ENCODE measurements at places on chromosomes 1 and 21.
A peak's percentile ranks its signal among the peaks of the same experiment; 100 is the strongest.

DNA sequence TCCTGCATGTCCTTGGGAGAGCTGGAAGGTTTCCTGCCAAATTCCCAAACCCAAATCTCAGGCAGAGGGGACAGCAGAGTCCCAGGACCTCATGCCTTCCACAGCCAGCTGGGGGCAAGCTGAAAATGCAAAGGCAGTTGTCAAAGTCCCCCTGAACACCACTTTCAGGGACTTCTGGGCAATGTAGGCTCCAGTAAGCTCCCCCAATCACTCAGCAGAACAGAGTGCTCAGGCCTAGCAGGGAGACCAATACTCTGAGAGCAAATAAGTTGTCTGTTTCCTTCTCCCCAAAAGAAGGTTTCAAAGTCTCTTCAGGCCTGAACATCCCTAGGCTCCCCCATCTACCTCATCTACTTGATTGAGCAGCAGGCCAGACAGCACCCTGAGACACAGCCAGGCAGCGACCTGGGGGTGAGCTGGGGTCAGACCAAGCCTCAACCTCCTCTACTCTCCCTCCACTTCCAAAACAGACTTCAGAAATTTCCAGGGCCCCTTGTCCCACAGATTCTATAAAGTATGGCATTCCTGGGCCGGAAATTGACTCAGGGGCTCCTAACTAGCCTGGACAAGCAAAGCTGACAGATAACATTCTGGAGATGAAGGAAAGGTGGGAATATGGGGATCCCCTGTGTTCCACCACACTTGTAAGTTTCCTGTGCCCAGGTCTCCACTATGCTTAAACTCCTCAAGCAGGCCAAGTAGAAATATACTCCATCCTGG is 1.9 kb downstream of the SLC9A1 start:
- DNase-seq, result no peak

- DNase-seq, result no peak
Measured at GRCh38 chr21:27741736-27742135, 774.8 kb upstream of the ADAMTS5 start.

GRCh38 chr1:207805841-207806421 is 54.1 kb downstream of the CD46 start:
- DNase-seq, result no peak

- DNase-seq, result no peak
Measured at GRCh38 chr1:12580054-12580887, 37.7 kb downstream of the DHRS3 start.

DNA sequence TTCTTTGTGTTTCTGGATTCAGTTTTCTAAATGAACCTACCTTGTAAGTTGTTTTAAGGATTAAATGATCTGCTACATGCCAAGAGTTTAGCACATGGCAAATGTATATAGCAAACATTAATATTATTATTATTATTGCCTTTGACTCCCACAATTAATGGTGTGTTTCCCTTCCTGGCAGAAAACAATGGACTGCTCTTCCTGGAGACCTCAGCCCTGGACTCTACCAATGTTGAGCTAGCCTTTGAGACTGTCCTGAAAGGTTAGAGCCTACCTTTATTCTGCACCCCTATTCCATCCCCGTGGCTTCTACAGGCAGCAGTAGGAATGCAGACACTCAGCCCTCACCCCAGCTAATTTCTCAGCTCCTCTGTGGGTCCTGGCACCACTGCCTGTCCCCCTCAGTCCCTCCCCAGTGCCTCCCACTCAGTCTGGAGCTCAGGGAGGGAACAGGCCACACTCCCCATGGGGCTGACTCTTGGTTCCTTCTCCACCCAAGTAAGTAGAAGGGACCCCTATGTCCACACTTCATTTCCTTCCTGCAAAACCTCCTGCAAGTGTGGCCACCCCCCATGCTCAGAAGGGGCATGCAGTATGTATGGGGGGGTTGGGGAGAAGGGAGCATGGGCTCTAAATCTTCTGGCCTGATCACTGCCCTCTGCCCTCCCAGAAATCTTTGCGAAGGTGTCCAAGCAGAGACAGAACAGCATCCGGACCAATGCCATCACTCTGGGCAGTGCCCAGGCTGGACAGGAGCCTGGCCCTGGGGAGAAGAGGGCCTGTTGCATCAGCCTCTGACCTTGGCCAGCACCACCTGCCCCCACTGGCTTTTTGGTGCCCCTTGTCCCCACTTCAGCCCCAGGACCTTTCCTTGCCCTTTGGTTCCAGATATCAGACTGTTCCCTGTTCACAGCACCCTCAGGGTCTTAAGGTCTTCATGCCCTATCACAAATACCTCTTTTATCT is 8.8 kb downstream of the RAB25 start:
- no peak for DNase-seq

DNA sequence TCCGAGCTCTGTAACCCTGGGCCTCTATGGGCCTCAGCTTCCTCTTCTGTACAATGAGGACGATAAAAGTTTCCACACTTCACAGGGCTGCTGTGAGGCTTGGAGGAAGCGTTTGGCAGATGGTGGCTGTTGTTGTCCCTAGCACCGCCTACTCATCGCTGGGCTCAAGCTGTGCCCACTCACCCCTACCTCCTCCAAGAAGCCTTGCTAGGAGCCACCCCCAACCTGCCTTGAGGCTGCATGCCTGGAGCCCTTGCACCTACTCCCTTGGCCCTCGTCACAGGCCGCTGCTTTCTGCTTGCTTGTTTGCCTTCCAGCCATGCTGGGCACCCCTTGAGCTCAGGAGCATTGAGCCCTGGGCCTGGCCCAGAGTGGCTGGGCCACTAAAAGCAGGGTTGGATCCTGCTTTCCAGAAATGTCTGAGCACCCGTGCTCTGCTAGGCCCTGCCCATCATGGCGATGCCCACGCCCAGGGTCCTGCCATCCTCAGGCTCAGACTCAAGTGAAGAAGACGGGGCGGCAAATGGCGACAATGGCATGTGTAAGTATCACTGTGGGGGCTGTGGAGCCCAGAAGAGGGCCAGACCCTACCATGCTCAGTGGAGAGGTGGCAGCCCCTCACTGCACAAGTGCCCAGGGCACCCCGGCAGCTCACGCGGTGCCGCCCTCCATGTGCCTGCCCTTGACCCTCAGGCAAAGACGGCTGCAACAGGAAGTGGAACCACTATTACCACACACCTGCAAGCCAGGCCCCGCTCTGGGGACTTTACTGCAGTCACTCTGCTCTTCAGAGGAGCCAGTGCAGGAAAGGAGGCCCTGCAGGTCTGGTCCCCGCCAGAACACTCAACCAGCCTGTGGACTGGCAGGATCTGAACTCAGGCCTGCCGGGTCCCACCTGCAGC is 9.5 kb downstream of the SH3BGRL3 start:
- peak; percentile 73 for DNase-seq

GRCh38 chr1:24707687-24708086 is 37.6 kb upstream of the CLIC4 start:
- no peak for DNase-seq

DNA sequence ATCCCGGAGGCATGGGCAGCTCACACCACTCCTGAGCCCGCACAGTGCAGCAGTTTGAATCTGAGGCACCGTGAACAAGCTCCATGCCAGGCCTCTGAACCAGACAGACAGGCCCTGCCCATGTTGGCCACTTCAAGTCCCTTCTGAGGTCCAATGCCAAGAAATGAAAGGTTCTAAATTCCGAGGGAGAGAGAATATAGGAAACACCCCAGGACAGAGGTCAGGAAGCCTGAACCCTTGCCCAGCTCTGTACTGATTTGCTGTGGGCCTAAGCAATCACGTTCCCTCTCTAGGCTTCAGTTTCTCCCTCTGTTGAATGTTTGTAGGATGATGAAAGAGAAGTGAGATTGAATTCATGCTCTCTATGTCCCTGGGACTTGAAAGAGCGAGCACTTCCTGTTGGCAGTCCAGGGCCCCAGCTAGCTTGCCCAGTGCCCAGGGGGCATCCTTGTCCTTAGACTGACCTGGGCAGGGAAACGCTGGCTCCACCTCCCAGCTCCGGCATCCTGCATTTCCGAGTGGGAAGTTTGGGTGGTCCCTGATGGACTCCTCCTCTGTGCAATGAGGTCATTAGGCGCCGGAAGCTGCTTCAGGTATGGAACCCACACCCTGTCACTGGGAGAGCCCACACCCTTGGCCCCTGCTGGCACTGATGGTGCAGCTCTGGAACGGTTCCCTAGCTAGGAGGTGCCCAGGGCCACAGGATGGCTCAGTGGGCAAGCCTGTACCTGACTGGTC is 242.4 kb upstream of the TMEM51 start:
- no peak for DNase-seq

DNA sequence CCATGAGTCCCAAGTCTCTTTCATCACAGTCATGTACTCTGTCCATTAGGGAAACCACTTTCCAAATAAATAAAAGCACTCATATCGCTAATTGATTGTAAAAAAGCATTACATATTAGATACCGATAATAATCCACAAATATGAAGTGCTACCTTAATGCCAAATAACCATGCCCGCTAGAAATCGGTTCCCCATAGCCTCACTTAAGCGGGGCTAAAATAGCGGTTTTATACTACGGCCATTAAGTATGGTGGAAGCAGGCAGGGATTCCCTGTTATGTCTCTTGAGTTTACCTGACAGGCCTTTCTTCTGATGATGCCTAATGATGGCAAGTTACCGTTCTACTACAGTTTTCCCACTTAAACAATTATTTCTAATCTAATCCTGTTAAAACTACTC is 3.9 kb downstream of the ELK4 start:
- no peak for DNase-seq

DNA sequence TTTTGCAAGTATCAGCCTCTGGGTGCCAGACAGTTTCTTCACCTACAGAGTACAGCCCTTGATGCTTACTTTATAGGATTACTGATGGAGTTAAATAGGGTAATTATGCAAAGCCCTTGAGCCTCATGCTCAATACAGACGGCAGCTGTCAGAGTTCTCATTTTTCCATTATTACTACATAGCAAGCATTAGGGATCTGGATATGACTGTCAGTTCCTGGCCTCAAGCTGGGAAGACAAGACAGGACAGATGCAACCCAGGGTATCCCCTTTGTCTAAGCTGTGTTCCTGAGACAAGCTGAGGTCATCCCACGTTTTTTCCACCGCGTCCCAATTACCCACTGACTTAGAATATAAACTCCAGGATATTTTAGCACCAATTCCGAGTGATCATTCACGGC is 94.4 kb downstream of the SLC35F3 start:
- DNase-seq, result no peak

- DNase-seq, result peak; percentile 47
Measured at GRCh38 chr1:211548321-211549091, 30.5 kb downstream of the SLC30A1 start.

DNA sequence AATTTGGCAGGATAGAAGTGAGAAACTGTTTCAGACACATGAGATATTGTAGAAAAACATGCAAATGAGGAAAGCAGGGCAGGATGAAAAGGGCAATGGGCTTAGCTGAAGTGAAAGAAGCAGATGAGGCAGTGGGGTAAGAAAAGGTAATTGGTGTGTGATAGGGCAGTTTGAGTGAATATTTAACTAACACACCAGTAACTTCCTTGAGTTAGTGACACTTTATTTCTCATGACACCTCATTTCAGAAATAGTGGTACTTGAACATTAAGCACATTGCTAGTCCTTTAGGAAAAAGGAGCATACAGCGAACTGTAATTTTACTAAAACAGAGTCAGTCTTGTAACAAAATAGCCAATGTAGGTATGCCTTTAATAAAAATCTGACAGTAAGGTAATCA is 415.0 kb downstream of the DPYD start:
- no peak for DNase-seq

GRCh38 chr1:194289569-194290266 is 1103.3 kb upstream of the B3GALT2 start:
- no peak for DNase-seq

- no peak for DNase-seq
Measured at GRCh38 chr1:9289711-9290485, 2.8 kb upstream of the SPSB1 start.

GRCh38 chr1:218494449-218494852 is 149.3 kb downstream of the TGFB2 start:
- DNase-seq, result no peak

DNA sequence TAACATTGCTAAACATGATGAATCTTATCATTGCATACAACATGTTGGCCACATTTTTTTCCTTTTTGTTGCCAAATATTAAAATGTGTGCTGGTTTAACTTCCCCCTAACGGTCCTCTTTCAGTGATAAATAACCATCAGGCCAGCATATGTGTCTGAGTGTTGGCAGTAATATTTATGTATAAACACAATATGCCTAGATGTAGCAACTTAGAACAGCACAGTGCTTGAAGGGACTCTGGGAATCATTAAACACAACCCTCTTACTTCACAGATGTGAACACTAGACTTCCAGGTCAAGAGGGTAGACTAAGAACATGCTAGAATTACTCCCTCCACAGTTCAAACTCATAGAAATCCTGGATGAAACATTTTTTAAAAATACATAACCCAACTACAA is 581.8 kb downstream of the PLPP3 start:
- DNase-seq, result no peak

GRCh38 chr1:67020304-67020703 is 33.6 kb downstream of the SLC35D1 start:
- no peak for DNase-seq

DNA sequence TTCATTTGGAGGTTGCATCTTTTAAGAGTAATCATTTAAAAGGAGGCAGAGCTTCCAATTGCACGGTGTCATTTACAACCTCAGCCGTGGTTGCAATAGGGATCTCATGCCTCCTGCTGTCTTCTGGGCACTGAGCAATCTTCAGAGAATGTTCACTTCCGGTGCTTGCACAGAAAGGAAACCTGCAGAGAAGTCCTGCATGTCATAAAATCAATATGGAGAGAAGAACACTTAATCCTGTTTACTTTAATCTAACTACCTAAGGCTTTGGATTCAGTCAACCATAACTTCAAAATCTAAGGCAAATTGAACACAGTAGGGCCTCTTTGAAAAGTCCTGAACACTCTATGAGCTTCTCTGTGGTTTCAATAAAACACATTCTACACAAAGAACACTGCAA is 11.3 kb upstream of the MAP10 start:
- no peak for DNase-seq

GRCh38 chr1:210303391-210303790 is 25.3 kb upstream of the HHAT start:
- DNase-seq, result no peak

GRCh38 chr21:37868446-37869295 is 47.6 kb downstream of the KCNJ6 start:
- DNase-seq, result no peak

DNA sequence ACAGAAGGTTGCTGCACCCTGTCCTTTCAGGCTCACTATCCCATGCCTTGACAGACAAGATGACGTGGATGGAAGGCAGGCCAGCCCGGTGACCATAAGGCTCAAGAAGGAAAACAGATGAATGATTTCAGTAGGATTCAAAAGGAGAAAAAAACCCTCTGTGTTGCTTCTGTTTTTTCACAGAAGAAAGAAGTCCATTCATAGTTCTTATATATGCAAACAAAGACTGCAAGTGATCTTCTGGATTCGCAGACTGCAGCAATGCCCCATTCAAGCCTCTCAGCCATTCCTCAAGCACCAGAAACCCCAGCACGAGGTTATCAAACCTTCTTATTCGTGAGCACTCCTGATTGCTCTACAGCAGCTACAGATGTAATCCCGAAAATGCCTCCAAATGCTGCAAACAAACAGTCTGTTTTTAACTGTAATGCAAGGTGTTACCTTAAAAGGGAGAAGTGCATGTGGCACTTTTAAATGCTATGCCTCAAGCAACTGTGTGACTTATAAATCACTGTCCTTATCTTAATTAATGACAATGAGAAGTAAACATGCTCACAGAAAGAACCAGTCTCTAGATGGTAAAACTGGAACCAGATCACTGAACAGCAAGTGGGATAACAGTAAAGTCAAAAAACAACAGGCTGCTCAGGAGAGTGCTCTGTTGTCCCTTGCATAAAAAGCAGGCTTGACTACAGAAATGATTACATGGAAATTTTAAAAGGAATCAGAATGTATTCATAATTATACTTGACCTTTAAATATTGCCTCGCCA is 173.9 kb downstream of the HHIPL2 start:
- no peak for DNase-seq

- DNase-seq, result no peak
Measured at GRCh38 chr1:210841926-210842625, 291.9 kb downstream of the KCNH1 start.

All from activated CD8-positive, alpha-beta memory T cell treated with anti-CD3 and anti-CD28 coated beads, Interleukin-2, amount 50 U/mL, for 48 hours (primary cell).